ENCODE measurements at places on chromosomes 6 and 20. TPM values are rescaled to one million over a fixed set of nuclear protein-coding genes. Genes with fewer than 3 reads are reported as not detected.

Gene DEFB132
- total RNA-seq, result not detected

Gene PPIL4
- 26.2 TPM for total RNA-seq

Gene TNFRSF6B
- 1.2 TPM for total RNA-seq

Gene BCAS1
- 0.32 TPM for total RNA-seq

Gene MEP1A
- not detected for total RNA-seq

Gene KCNK15
- total RNA-seq, result not detected

Gene OR2B6
- not detected for total RNA-seq

Gene SLC13A3
- total RNA-seq, result 0.41 TPM

Gene POM121L2
- not detected for total RNA-seq

Gene PFDN6
- total RNA-seq, result 49.9 TPM

Gene LCA5
- total RNA-seq, result 1.4 TPM

Gene TGM3
- not detected for total RNA-seq

Gene DDO
- total RNA-seq, result 1.8 TPM

Gene KHDC1L
- not detected for total RNA-seq

Gene POPDC3
- total RNA-seq, result 184 TPM

Gene LKAAEAR1
- total RNA-seq, result not detected

Gene CFB
- total RNA-seq, result 3.8 TPM

Gene ACTL10
- not detected for total RNA-seq

Gene TMEM151B
- not detected for total RNA-seq

Gene TPBG
- total RNA-seq, result 6.4 TPM

Gene PRDM13
- total RNA-seq, result not detected

Gene GPX5
- not detected for total RNA-seq

Gene FAM209B
- total RNA-seq, result not detected

Gene GCNT2
- 1.1 TPM for total RNA-seq

Gene BTN1A1
- total RNA-seq, result not detected

Gene CNPY3
- total RNA-seq, result 7.1 TPM

Gene DOK5
- 12.7 TPM for total RNA-seq

All from gastrocnemius medialis (tissue), 4 donors.